ENCODE measurements at places on chromosomes 7 and 10.
A peak's percentile ranks its signal among the peaks of the same experiment; 100 is the strongest.

DNA sequence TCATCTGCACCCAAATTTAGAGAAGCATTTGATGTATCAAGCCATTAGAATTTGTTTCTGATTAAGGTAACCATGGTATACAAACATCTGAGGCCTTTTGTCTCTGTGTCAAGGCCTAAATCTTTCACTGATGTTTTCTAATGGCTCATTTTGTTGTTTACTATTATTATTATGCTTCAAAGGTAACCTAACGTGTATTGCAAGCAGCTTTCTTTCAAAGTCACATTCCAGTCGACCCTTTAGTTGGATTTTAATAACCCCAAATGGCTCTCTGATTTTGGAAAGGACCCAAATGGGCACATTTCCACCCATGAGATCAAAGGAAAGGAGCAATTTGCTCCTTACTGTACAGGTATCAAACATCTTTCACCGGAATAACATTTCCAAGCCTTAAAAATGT lies 46.7 kb upstream of the WNT16 start:
- no peak for DNase-seq

GRCh38 chr10:20677340-20677739 lies 219.8 kb downstream of the NEBL start:
- no peak for DNase-seq

GRCh38 chr7:88291398-88292173 lies 15.1 kb downstream of the STEAP4 start:
- DNase-seq, result no peak

- peak; percentile 56 for DNase-seq
Observed at GRCh38 chr10:117165538-117166417, 27.7 kb upstream of the VAX1 start.

DNA sequence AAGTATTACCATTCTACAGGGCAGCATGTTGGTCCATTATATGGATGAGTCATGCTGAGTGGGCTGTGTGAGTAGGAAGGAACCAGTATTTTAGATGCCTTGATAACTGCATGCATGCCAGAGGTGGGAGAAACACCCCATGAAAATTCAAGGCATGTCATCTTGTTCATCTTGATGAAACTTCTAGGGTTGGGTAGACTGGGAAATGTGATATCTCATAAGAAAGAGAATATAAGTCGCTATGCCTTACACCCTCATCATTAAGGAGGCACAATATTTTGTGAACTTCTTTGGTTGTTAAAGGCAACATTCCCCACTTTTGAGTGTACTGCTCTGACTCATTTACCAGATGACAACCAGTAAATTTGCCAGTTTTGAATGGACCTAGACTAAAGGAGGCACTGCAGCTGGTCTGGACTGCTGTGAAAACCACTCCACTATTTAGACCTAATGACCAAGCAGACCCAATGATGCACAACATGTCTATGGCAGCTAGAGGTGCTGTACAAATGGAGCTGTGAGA lies 48.0 kb downstream of the ZNF365 start:
- DNase-seq, result no peak
